ENCODE measurements at places on chromosomes 6 and 20. TPM values are rescaled to one million over a fixed set of nuclear protein-coding genes. Genes with fewer than 3 reads are reported as not detected.
A peak's percentile ranks its signal among the peaks of the same experiment; 100 is the strongest.

Gene FOXA2
- 20.3 TPM for polyA plus RNA-seq

Gene STXBP5
- 10.7 TPM for polyA plus RNA-seq

Gene PNLDC1
- 0.13 TPM for polyA plus RNA-seq

Gene TBX18
- 20.8 TPM for polyA plus RNA-seq

- peak; percentile 61 for DNase-seq
Observed at GRCh38 chr20:44448753-44449546, 26.7 kb upstream of the TTPAL start.

Measured in A549 (cell line).